ENCODE measurements at places on chromosomes 6 and 20.

GRCh38 chr6:38676974-38677544 is 25.9 kb downstream of the GLO1 start:
- no peak for DNase-seq

GRCh38 chr6:130034378-130035146 is 16.2 kb downstream of the L3MBTL3 start:
- no peak for DNase-seq

DNA sequence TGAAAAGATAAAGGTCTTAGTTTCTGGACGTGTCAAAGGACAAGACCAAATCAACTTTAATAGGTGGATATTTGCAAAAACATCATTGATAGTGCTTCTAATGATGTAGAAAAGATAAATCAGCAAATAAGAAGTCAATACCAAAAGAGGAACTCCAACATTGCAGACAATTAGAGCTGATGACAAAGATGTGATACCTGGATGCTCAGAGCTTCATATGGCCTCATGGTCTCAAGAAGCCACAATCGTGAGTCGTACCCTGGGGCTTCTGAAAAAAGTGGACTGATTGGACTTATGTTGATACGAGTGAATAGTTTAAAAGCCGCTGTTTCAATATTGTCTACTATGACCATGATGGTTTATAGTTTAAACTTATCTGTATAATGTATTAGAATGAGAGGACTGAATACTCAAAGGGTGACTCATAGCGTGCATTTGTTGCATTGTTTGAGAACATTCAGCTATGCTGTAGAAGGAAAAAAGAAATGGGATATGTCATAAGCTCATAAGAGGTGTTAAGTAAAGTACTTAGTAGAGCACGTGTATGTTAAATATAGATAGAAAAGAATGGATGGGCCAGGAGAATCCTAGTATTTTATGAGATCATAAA is 54.6 kb upstream of the RIPOR2 start:
- no peak for DNase-seq

- DNase-seq = no peak
These were observed 193.5 kb upstream of the SPTLC3 start for GRCh38 chr20:12815231-12815768.

- DNase-seq = no peak
These were observed 30.8 kb upstream of the VSTM2L start for GRCh38 chr20:37872161-37872560.

DNA sequence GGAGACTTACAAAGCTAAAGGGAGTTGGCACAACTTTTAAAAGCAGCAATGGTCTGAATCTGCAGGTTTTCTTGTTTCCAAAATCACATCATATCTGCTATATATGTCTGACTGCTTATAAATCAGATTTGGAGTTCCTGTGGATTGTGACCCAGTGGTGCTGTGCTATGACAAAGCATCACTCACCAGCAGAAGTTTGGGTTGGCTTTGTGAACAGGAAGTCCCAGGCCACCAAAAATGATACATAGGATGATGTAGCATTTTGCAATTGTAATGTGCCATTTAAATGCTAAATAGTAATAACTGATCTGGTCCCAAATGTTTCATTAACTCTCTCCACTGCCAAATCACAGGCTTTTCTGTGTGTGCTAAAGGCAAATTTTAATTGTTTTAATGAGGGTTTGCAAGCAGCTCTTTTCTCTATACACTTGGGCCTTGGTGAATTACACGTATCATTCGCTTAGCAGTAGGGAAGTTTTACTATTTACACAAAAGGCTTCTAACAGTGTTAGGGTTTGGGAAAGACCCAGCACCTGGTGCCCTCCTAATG is 60.8 kb downstream of the SYNDIG1 start:
- DNase-seq = no peak

DNA sequence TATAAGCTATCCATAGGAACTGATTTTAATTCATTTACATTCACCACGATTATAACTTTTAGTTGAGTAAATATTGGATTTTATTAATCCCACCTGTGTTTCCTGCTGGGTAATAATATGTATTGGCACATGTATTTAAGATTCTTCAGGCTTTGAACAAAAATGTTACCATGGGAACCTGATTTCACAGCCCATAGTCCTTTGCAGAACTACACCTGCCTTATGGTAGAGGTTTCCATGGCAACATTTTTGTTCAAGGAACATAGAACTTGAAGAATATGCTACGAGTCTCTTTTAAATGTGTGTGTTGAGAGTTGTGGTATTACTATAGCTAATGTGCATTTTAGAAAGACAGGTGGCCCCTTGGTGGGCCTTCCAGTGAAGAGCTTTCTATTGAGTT is 317.4 kb downstream of the SAMD5 start:
- no peak for DNase-seq

DNA sequence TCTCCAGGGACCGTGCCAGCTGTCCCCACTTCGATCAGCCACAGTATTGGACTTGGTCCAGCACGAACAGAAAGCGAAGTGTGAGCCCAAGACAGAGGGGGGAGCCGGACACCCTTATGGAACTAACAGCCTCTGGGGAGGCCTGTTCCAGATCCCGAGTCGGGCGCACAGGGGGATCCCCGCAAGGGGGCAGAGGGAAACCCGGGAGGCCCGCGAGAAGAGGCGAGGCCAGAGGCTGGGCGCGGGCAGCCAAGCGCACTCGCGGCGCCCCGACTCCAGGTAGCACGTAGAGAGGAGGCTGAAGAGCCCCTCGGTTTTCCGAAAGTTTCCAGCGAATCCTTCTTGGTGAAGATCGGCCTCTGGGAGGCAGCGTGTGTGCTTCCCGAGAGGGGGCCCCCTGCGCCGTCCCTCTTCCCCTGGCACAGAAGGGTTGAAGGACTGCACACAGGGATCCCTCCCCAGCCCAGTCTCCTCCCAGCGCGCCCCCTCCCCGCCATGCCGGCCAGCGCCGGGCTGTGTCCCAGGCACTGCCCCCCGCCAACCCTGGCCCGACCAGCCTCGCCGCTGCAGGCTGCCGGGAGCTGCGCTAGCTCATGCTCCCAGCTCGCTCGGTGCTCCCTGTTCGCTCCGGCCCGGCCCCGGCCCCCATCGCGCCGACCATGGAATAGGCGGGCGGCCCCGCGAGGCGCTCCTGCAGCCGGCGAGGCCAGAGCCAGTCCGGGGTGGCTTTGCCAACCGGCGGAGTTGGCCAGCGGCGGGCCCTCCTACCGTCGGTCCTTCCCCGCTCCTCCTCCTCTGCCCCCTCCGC is 577 bp upstream of the SLC24A3 start:
- DNase-seq = no peak

DNA sequence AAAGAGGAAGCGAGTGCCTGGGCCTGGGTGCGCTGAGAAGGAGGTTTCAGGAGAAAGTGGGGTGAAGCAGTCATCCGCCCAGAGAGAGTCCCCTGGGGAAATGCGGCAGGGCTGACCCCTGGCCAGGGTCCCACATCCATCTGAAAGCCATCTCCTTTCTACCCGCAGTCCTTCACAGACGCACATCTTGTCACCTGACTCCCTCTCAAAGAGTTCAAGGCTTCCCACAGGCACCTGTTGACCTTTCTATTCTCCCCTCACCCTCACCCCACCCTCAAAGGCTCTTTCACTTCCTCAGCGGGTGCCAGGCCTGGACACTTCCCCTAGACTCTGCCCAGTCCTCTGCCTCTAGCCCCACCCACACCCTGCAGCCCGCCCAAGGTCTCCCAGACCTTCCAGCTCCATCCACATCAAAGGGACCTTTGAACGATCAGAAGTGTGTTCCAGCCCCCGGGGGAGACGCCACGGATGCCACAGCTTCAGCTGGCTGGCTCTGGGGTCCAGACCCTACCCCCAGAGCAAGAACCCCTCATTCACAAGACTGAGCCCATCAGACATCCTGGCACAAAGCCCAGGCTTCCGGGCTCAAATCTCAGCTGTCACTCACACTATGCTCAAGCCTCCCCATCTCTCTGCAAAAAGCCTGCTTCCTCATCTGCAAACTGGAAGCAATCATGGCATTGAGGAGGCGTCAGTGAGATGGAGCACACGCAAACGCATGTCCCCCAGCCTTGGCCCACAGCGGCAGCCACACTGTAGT is 2.1 kb downstream of the CTSZ start:
- no peak for DNase-seq

DNA sequence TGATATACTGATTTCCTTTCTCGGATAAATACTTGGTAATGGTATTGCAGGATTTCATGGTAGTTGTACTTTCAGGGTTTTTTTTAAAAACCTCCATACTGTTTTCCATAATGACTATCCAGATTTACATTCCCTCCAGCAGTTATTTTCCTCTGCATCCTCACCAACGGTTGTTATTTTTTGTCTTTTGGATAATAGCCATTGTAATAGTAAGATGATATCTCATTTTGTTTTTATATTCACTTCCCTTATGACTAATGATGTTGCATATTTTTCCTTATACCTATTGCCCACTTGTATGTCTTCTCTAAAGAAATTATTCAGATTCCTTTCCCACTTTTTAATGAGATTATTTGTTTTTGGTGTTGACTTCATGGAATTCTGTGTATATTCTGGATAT is 231.0 kb downstream of the MEI4 start:
- no peak for DNase-seq

Data from vagina (tissue), 2 donors.